ENCODE measurements at places on chromosomes 2 and 18.

- peak; percentile 46 for DNase-seq
Measured at GRCh38 chr2:8754106-8754776, 72.4 kb downstream of the ID2 start.

DNA sequence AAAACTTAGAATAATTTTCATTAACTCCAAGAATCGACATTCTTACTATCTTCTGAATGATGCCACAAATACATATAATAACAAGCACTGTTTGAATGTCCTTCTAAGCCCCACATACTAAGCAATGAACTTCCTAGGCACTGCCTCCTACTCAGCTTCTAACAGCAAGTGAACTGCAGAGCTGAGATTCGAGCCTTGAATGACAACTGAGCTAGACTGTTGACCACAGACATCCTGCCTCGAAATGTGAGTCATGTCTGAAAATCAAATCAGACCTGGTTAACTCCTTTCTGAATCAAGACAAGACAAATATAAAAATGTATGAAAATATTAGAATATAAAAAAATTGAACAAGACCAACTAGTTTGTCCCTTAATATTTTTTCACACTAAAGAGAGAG, 108.1 kb downstream of the MYT1L start:
- no peak for DNase-seq

GRCh38 chr2:16117791-16118610, 177.7 kb downstream of the MYCN start:
- DNase-seq: no peak

- DNase-seq: no peak
Measured at GRCh38 chr2:39020383-39020782, 100.5 kb downstream of the SOS1 start.

- no peak for DNase-seq
Measured at GRCh38 chr2:211157211-211157610, 600.8 kb downstream of the CPS1 start.

DNA sequence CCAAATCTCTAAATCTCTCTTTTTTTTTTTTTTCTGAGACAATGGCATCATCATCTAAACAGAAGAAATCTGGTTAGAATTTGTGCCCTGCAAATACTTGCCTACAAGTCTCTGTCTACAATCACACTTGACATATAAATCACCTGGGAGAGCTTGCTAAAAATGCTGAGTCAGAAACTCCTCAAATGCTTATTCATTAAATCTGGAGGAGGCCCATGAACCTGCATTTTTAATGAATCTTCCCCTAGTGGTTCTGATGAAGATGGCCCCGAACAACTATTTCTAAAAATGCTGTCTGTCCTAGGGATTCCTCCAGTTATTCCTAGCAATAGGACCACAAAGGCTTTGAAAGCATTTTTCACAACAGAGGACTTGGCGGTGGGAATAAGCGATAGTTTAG, 1.6 kb upstream of the CSRNP3 start:
- no peak for DNase-seq

DNA sequence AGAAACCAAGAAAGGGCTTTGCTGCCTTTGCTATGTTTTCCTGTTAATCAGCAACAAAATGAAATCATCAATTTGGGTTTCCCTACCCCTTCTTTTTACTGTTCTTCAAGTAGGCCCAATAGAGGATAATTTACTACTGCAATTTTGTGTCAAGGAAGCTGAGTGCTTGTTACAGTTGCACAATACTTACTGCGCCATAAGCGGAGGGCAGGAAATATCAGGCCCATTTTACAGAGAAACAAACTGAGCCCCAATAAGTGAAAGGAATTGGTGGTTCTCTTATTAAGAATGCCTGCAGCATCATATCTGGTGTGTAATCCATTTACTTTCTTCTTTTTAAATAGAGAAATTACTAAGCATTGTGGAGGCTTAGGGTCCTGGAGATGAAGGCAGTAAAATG, 9.3 kb upstream of the LBH start:
- DNase-seq: no peak

- DNase-seq: no peak
Measured at GRCh38 chr2:237877576-237878307, 18.3 kb downstream of the RAMP1 start.

GRCh38 chr2:185316383-185316782, 422.2 kb upstream of the FSIP2 start:
- no peak for DNase-seq

DNA sequence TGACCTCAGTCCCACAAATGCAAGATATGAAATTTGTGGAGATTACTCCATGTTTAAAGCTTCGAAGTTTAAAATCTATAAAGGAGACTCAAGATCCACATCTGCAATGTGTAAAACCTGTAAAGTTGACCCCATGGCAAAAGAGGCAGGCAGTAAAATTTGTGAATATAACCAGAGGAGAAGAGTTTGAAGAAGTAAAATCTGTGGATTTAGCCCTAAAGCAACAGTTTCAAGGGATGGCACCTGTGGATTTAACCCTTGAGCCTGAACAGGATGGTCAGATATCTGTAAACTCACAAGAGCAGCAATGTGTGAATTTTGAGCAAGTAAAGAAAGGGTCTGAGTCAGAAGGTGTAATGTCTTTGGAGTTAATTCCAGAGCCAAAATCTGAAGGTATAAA, 11.2 kb upstream of the ZNF512 start:
- no peak for DNase-seq

DNA sequence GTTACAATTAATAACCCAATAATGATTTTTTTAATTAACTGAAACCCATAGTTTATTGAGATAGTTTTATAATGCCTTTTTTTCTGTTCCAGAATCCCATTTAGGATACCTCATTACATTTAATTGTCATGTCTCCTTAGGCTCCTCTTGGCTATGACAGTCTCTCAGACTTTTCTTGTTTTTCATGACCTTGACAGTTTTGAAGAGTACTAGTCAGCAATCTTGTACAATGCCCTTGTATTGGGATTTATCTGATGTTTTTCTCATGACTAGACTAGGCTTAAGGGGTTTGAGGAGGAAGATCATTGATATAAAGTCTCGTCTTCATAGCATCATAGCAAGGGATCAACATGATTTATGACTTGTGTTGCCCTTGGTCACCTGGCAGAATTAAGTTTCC, 72.4 kb downstream of the PPP1R1C start:
- DNase-seq: no peak

DNA sequence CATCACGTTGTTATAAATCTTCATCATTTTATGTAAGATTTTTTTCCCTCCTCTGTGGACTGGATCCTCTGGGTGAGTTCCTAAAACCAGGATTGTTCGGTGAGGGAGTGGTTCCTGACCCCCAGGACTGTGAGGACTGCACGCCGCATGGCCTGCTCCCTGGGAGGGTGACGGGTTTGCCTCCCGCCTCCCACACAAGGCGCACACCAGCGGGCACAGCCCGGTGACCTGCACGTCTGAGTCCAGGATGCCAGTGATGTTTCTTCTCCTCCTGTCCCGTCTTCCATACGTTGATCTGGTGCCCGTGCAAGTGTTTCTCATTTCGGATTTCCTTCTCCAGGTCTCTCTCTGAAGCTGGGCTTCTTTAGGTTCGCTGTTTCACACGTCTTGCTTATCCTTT, 27.1 kb downstream of the CTDP1 start:
- DNase-seq: no peak

DNA sequence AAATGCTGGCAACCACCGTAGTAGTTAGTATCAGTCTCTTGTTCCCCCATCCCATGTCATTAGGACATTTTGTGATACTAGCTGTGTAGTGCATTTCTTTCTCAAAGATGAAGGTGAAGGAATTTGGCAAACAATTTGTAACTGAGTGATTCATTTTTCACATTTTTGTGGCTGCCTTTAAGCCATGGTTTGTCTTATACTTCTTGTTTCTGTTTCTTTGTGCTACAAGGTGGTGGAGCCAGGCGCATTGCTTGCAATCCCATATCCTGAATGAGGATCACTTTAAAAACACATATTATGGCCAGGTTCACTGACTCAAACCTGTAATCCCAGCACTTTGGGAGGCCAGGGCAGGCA, 40.6 kb downstream of the GPD2 start:
- no peak for DNase-seq

DNA sequence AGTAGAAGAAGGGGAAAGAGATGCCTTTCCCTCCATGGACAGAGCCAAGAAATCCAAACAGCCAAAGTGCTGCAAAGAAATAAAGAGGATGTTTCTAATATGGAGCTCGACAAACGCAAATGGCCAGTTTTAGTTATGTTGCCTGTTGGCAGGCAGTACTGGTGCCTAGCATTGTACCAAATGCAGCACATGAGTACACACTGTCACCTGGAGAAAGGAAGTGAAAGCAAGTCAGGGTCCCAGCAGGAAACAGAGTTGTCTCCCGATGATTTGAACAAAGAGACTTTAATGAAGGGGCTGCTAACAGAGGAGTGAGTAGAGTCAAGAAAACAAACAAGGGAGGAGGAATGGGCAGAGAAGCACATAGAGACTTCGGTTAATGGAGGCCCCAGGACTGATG, 623.0 kb downstream of the BCL11A start:
- no peak for DNase-seq

DNA sequence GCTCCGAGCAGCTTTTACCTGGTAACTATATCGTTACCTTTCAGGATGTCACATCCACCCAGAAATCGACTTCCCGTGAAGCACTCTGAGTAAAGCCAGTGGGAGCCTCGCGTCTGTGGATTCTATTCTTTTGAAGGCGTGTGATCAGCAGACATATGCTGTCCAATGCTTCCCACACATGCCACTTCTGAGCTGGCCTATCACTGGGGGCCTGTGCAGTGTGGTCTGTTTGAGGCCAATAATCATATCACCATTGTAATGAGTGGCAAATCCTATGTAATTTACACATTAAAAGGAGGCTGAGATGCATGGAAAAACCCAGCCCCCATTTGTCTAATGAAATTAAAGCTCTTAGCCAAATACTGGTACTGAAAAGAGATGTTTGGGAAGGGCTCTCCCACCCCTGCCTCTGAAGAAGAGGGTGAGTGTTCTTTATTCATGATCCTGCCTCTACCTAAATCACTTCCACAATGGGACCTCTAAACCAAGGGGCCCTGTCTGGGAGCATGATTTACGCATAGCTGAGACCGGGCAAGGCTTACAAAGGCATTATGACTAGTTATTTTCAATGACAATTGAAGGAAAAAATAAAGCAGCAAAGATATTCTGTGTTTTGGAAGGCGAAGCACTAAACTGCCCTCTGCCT, 686.8 kb downstream of the ZEB2 start:
- DNase-seq: no peak

- DNase-seq: no peak
Measured at GRCh38 chr2:65549631-65550030, 117.2 kb upstream of the SPRED2 start.

- no peak for DNase-seq
Measured at GRCh38 chr2:167756446-167756845, 490.9 kb downstream of the STK39 start.

DNA sequence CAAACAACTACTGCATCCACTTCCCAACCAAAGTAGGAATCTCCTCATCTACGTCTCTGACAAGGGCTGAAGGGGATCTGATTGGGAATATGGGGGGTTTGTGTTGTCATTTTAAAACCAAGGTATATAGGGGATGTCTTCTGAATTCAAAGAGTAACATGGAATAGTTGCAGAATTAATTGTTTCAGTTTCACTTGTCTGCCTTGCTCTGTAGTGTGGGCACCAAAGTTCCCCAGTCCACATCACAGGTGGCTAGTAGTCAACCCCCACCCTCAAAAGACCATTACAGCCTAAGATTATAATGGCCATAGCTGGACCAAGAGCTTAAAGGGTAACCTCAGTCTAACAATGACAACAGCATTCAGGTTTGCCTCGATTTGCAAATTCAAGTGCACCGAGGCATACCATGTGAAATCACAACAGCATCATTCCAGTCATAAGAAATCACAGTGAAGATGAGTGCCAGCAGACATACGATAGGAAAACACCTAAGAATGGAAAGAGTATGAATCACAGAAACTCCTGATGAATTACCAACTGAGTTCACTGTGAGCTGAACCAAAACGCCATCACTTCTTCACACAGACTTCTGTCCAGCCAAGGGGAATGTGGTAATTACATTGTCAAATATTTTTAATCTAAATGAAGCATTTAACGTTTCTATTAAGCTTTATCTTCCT, 52.4 kb downstream of the MYO5B start:
- DNase-seq: no peak

DNA sequence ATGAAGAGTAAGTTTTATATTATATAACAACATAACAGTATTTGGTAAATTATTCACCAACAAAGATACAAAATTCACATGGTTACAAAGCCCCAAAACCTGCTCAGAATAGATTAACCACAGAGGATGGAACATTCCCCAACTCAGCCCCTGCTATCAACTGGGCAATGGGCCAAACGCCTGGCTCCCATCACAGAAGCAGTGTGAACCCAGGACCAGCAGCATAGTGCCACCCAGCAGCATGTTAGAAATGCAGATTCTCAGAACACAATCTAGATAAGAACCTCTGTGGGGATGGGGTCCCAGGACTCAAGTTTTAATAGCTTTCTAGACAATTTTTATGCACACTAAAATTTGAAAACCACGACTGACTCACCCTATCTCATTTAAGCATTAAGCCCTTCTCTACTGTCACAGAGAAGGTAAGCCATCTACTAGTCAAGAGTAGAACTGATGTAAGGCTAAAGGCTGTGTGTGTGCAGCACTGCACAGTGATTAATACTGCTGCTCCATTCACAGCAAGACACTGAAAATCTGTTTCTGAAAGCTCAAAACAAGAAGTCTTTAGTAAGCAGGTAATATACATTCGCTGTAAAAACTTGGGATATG, 15.2 kb downstream of the AFG3L2 start:
- DNase-seq: no peak

DNA sequence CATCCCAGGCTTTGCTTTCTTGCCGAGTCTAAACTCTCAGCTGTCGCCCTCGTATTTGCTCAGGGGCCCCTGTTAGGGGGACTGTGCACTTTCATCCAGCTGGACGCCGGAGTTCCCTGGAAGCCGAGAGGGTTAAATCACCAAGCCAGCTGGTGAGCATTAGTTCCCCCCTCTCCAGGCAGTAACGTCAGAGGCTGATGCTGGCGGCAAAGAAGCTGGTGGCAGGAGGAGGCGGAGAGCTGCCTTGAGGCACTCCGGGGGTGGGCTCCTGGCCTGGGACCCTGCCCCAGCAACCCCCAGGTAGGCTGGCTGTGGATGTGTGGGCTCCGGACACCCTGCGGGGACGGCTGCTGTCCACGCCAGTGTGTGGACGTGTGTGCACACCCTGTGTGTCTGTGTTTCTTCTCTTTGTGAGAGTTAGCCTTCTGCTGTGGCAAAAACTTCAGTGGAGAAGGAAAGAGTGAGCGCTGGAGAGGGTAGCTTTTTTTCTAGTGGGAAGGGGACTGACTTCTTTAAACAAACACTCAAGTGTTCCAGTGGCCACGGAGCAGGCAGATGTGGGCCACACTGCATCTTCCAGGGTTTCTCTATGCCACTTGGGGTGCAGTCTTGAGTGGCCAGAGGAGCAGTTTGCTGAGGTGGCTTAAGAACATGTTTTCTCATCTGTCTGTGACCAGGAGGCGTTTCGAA, 84.7 kb downstream of the GLI2 start:
- no peak for DNase-seq

- no peak for DNase-seq
Measured at GRCh38 chr18:76491776-76492668, 3.0 kb downstream of the ZNF516 start.

GRCh38 chr2:102391565-102391964, 31.4 kb upstream of the IL18RAP start:
- no peak for DNase-seq

- no peak for DNase-seq
Measured at GRCh38 chr2:28568036-28568435, 72.2 kb downstream of the PLB1 start.

GRCh38 chr18:58762781-58763171, 91.5 kb downstream of the MALT1 start:
- no peak for DNase-seq

GRCh38 chr18:5350636-5351035, 55.1 kb upstream of the ZBTB14 start:
- no peak for DNase-seq
